ENCODE measurements at places on chromosomes 7 and 10.

GRCh38 chr10:103814626-103815370 lies 40.6 kb downstream of the SH3PXD2A start:
- no peak for DNase-seq

- no peak for DNase-seq
These were observed 272.6 kb upstream of the DGKB start for GRCh38 chr7:15175152-15175551.

DNA sequence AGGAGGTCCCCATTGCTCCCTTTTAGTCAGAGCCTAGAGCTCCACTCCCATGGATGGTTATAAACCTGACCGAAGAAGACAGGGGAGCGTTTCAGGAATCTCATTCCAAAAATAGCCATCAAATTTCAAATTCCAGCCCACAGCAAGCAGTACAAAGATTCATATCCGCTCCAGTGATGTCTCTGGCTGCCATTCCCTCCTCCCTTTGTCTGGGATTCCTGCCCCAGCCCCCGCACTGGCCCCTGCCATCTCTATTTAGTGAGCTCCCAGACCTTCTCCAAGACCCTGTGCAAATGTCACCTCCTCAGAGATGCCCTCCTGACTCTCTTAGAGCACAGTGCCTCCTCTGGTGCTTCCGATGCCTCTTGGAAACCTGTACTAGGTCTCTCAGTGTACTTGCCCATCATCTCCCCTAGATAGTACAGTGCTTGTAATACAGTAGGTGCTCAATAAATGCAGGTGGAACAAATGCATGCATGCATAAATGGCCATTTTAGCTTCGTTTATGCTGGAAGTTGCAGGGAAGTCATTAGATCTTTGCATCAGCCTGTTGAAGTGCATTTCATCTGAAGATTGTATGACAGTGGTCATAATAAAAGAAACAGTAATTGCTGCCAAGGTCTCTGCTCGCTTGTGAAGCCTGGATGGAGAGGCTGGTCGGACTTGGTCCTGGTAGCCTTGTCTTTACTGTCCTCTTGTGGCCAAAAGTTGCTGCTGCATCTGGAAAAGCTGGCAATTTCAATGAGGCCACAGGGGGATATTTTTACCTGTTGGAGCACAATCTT lies 32.0 kb upstream of the HABP2 start:
- DNase-seq = no peak

DNA sequence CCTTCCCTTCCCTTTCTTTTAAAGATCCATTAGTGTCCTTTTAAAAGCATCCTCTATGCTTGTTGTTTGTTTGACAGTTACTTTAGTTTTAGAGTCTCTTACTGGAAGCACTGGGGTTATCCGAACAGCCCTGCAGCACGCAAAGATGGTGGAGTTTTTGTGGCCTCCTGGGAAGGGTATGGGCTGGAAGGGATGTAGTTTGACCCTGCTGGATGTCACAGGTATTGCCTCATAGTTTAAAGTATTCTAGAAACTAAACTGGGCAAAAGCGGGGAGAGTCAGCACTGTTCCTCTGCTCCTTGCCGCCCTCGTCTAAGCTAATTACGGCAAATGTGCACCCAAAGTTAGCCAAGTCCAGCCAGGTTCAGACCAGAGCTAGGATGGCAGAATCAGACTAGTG lies 35.8 kb upstream of the GNAI1 start:
- DNase-seq = no peak

GRCh38 chr10:112232670-112233069 lies 49.1 kb upstream of the GPAM start:
- no peak for DNase-seq

- no peak for DNase-seq
These were observed 159.5 kb upstream of the ZNF32 start for GRCh38 chr10:43808136-43808535.

DNA sequence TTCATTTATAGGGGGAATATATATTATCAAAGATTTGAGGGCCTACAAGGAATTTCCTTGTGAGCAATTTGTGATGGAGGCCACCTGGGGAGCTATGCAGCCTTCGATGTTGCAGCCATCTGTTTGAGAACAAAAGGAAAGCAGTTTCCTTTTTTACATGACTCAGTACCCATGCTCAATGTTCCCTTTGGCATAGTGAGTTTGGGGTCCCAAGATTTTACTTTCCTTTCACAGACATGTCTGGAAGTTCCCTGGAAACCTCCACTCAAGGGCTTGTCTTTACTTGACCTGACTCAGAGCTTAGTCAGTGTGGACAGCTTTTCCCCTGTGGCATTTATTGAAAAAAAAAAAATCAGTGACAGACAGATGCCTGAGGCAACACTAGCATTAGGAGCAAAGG lies 73.5 kb upstream of the VIPR2 start:
- no peak for DNase-seq

DNA sequence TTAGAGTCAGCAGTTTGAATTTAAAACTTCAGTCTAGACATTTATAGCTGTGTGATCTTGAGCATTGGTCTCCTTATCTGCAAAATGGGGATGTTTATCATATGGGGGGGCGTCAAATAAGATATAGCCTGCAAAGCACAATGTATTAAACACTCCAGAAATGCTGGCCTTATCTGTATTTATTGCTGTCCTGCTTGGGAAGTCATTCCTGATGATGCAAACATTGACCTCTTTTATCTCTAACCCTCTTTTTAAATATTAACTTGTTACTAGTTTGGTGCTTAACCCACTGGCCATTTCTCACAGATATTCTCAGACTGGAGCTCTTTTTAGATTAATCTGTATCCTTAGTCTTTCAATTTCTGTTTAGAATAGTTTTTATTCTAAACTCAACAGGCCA lies 13.2 kb downstream of the MRPS33 start:
- no peak for DNase-seq

GRCh38 chr7:22992874-22993840 lies 20.8 kb downstream of the HYCC1 start:
- no peak for DNase-seq

DNA sequence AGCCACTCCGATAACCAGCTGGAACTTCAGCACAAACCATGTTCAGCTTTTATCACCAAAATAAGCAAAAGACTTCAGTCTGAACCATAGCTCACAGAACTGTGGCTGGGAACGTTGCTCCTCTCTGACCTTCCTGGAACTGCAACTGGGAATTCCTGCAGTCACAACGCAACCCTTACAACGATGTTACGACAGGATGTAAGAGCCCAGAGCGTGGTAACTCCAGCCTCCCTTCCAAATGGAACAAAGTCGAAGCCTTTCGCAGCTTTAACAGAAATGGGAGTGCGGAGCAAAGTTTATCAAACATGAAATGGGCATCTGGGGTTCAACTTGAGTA lies 162.6 kb downstream of the ADAM12 start:
- DNase-seq = no peak

DNA sequence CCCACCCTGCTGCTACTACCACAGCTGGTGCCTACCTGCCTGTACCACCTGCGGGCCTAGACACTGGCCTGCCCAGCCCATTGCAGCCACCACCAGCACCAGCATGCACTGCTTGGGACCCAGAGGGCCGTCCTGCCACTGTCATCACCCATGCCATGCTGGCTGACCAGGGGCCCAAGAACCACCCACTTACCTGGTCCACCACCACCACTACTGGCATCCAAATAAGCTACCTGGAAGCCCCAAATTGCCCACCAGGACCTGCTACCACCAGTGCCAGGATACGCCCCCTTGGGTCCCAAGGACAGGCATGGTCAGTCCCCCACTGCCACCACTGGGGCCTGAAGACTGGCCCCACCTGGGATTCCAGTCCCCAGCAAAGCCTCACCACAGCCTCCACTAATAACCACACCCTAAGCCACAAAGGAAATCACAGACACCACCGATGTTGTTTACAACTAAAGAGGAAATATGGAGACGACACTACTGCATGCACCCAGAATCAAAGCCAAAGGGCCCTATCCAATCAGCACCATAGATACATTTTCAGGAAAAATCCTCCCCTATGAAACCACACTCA lies 70.5 kb upstream of the DIP2C start:
- DNase-seq = no peak

- no peak for DNase-seq
These were observed 118.7 kb upstream of the COL1A2 start for GRCh38 chr7:94276027-94276426.

GRCh38 chr7:132819648-132820047 lies 243.4 kb upstream of the PLXNA4 start:
- no peak for DNase-seq

- DNase-seq = no peak
These were observed 184.0 kb upstream of the INHBA start for GRCh38 chr7:41886901-41887311.

- DNase-seq = no peak
These were observed 95.2 kb upstream of the GNA12 start for GRCh38 chr7:2939193-2939885.

GRCh38 chr7:135791543-135792362 lies 43.1 kb upstream of the FAM180A start:
- DNase-seq = no peak

DNA sequence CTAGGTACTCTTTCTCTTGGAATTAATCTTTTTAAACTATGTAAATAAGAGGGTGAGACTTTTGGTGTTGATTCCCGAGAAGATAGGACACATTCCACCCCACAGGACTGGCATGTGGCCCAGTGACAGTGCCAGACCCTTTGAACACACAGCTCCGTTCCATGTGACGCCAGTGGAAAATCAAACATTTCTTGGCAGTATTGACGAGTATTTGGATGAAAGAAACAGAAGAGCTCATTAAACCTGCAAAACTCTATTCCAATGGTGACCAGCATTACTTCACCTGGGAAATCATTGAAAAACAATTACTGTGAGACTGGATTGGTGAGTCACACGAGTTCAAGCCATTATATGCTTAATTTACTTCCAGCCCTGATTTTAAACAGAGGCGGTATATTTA lies 25.8 kb downstream of the AKR1E2 start:
- DNase-seq = no peak

DNA sequence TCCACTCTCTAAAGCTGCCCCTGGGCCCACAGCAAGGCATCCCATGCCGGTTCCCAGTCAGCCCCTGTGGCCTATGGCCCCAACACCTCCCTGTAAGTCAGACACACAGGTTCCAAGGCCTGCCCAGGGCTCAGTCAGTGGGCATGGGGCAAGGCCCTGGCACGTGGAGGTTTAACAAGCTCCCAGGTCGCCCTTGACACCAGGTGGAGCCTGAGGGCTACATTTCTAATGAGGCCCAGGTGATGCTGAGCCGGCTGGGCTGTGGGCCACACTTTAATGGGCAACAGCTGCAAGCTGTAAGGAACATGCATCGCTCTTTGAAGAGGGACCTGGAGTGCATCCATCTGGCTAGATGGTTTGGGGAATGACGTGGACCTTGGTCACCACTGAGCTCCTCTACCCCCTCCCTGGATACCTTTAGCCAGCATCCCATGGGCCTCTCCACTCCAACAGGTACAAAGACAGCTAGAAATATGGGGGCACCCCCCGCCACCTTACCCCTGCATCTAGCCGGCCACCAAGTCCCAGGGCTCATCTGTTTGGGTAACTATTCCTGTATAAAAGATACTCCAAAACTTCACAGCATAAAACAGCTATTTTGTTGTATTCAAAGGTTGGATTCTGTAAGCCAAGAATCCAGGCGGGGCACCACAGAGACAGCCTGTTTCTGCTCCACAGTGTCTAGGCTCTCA lies 122.5 kb downstream of the OAT start:
- no peak for DNase-seq

- no peak for DNase-seq
These were observed 306.6 kb downstream of the WDR37 start for GRCh38 chr10:1362589-1363445.

- no peak for DNase-seq
These were observed 59.9 kb upstream of the DNAJB6 start for GRCh38 chr7:157276731-157277562.

DNA sequence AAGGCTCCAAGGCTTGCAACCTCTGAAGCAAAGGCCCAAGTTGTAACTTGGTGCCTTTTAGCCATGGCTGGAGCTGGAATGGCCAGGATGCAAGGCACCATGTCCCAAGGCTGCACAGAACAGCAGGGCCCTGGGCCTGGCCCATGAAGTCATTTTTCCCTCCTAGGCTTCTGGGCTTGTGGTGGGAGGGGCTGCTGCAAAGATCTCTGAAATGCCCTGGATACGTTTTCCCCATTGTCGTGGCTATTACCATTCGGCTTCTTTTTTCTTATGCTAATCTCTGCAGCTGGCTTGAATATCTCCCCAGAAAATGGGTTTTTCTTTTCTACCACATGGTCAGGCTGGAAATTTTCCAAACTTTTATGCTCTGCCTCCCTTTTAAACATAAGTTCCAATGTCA lies 234.2 kb downstream of the CDK14 start:
- DNase-seq = no peak

GRCh38 chr7:72781161-72781560 lies 46.8 kb downstream of the TYW1B start:
- no peak for DNase-seq

DNA sequence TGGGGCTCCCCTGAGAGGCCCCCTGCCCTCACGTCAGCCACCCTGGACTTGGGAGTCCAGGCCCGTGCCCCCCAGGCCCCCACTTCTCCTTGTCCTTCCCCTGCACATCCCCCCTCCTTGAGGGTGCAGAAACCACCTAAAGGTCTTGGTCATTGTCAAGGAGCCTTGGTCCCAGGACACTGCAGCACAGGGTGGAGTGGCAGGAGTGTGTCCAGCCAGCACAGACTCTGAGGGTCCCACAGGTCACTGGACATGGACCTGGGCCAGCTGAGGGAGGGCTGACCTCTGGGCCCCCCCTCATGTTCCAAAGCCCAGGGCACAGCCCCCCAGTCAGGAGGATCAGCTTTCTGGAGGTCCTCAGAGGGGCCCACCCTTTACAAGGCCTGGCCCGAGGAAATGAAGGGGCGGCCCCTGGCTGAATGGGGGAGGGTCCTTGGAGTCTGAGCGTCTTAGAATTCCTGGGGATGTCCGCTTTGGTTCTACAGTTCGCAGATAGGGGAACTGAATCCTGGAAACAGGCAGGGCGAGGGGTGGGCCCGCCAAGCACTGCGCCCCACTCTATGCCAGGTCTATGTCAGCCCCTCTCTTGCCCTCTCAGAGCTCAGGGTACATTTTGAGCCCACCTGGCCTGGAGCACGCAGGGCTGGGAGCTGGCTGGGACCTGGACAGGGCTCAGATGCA lies 54.0 kb downstream of the PWWP2B start:
- DNase-seq = no peak

GRCh38 chr10:2079603-2080078 lies 342.3 kb upstream of the ADARB2 start:
- no peak for DNase-seq

DNA sequence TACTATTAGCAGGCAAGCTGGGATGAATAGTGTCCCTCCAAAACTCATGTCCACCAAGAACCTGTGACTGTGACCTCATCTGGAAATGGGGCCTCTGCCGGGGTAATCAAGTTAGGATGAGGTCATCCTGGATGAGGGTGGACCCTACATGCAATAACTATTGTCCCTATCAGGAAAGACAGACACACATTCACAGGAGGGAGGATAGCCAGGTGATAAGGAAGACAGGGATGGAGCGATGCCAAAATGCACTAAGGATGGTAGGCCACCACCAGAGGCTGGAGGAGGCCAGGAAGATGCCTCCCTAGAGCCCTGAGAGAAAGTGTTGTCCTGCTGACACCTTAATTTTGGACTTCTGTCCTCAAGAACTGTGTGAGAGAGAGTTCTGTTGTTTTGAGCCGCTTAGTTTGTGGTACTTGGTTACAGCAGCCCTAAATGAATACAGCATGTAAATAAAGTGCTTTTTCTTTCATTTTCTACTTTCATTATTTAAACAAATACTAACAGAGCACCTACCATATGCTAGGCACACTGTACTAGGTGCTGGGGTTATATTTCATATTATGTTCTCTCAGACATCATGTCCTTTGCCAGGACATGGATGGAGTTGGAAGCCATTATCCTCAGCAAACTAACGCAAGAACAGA lies 111.9 kb downstream of the USP6NL start:
- DNase-seq = no peak

GRCh38 chr10:3465406-3465891 lies 292.9 kb upstream of the PITRM1 start:
- DNase-seq = no peak

GRCh38 chr10:82969405-82969804 lies 1094.4 kb downstream of the NRG3 start:
- no peak for DNase-seq

Data from esophagus squamous epithelium (tissue), 5 donors.